Dermis blood vessel endothelial cell (primary cell): ENCODE measurements at places on chromosomes 1 and 21.

DNA sequence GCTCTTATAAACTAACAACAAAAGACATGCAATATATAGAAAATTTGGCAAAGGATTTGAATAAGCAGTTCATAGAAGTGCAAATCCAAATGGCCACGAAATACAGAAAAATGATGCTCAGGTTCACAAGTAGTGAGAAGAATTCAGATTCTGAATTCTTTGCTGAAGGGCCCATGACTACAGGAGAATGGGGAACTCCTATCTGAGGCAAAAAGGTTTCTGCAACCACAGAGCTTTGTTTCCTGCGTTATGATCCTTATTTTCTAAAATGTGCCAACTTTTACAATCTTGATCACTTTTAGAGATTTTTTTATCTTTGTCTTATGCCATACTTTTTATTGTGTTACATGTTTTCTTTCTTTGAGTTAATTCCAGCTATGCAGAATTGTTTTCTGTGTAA, 91.3 kb downstream of the ITSN1 start:
- no peak for DNase-seq

- DNase-seq, result no peak
Measured at GRCh38 chr1:180581635-180582039, 22.9 kb downstream of the OVAAL start.

DNA sequence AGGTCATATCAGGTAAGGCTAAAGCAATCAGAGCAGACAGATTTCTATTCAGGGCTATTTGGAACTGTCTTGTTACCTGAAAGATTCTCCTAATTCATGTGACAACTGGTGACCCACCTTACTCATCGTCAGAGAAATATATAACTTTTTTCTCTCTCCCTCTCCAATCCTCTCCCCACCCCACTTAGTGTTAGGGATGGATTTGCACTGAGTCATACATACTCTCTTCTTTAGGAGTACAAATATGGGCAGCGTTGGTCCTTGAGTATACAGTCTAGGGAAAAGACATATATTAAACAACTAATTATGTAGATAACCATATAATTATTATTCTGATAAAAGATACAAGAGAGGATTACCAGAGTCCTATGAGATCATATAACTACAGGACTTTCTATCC, 246.3 kb downstream of the HHIPL2 start:
- no peak for DNase-seq

DNA sequence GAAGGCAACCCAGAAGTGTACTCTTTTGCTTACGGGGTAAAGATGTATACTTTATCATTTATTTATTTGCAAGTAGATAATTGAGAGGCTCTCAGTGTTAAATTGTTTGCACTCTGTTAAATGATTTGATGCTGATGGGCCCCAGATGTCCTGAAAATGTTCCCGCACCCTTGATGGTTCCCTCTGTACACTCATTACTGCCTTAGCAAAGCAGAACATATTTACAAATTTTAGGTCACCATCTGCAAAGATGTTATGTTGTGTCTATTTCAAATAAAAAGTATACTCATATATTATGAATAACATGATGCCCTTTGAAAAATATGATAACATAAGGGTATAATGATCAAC, 240.5 kb upstream of the SNX7 start:
- no peak for DNase-seq

DNA sequence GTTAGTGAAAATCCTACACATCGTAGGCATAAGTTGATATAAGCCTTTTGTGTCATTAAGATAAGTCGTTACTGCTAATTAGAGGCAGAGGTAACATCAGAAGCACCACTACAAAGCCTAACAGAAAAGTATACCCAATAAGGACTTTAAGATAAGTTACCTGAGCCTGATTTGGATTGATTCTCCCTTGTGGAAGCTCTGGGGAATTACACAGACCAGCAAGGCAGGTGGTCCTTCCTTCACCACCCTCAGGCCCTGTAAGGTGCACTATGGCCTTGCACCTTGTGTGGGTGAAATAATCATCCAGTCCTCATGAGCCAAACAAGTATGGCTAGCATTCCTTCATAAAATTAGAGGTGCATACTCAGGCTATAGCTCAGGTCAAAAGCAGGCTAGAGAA, 166.7 kb upstream of the CHRM3 start:
- DNase-seq, result no peak

GRCh38 chr21:42696501-42697040, 43.1 kb downstream of the PDE9A start:
- DNase-seq, result no peak

DNA sequence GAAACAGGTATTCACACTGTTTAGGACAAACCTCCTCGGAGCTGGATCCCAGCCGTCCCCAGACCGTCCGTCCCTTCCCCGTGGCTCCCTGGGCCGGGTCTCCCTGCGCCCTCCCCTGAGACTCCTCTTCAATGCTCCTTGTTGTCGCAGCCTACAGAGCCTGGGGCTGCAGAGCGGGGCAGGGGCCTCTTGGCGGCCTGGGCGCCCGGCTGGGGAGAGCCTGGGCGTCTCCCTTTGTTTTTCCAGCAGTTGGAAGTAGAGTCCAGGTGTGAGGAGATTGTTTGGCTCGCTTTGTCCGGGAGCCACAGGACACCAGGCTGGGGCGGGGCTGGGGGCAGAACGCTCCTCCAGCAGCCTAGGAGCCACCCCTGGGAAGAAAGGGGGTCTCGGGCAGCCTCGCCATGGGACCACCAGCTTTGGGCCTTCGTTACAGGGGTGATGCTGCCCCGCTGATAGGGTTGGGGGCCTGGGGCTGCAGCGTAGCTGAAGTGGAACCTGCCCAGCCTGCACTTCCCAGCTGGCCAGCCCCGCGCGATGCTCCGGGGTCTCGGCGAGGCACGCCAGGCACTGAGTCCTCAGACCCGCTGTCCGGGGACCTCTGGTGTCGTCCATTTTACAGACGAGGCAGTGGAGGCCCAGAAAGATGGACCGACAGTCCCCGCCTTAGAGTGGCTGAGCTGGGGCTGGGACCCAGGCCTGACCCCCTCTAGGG, 66.9 kb downstream of the PRDM16 start:
- no peak for DNase-seq

GRCh38 chr1:14959059-14959694, 194.4 kb upstream of the TMEM51 start:
- no peak for DNase-seq

DNA sequence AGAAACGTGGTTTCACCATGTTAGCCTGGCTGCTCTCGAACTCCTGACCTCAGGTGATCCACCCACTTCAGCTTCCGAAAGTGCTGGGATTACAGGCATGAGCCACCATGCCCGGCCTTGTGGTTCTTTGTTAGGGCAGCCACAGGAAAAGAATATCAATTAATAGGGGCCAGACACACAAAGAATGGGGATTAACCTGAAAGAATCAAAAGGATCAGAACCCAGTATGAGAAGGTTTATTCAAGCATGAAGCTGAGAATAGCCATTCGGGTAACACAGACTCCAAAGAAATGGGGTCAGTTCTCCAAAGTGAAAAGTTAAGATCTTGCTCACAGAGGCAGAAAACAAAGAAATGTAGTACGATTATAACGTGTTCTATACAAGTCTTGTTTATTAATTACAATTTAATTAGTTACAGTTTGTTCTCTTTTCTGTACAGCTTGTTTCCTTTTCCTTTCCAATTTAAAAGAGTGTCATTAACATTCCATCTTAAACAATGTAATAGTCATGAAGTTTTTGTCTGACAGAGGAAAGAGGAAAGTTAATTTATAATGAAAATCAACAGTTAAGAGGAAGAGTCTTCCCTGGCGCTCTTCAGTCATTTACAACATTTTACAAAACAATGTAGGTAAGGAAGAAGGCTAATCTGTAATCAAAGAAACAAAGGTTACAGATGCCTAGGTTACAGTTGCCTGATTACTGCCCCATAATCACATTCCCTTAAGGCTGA, 51.3 kb upstream of the SLC45A1 start:
- DNase-seq, result peak; percentile 39

GRCh38 chr1:243903895-243904294, 53.9 kb upstream of the AKT3 start:
- peak; percentile 53 for DNase-seq

- DNase-seq, result no peak
Measured at GRCh38 chr1:184022668-184023067, 14.9 kb downstream of the COLGALT2 start.

DNA sequence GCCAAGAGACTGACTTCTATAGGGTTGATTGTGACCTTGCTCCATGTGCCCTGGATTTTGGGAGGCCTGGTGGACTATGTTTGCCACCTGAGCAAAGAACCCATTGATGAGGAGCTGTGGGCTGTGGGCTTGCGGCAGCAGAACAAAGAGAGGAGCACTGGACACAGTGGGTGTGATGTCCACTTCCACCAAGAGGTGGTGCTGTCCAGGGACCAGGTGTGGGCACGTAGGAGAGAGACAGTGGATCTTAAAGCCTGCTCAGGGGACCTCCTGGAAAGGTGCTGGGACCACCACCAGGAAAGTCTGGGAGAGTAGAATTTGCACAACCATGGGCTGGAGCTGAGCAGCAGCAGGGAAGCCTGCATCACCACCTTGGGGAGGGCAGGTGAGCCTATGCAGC, 106.7 kb upstream of the ETS2 start:
- DNase-seq, result no peak

GRCh38 chr1:186865253-186865652, 36.5 kb downstream of the PLA2G4A start:
- DNase-seq, result no peak

GRCh38 chr1:45097944-45098343, 85.9 kb downstream of the UROD start:
- DNase-seq, result no peak

GRCh38 chr1:7491818-7492173, 279.3 kb upstream of the VAMP3 start:
- no peak for DNase-seq

GRCh38 chr1:21898326-21899200, 38.5 kb downstream of the HSPG2 start:
- DNase-seq, result peak; percentile 75

- DNase-seq, result no peak
Measured at GRCh38 chr1:241592273-241592958, 47.8 kb downstream of the CHML start.

- DNase-seq, result no peak
Measured at GRCh38 chr1:59357645-59358320, 60.9 kb downstream of the FGGY start.

DNA sequence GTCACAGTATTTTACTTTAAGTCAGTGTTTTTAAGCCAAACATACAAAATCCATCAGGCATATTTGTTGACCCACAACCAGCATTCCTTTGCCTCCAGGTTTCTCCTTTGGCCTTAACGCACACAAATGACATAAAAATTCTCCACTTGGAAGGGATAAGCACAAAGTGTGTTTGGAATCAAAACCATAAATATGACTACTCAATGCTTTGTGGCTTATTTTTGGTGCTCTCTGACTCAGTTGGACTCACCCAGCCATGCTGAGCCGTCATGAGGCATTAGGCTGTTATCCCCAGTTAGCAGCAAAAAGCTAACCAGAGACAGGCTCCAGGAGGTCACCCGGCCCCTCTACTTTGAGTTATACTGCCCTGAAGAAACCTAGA, 948 bp downstream of the PRUNE1 start:
- no peak for DNase-seq

GRCh38 chr1:116475850-116476218, 95.0 kb downstream of the CD58 start:
- DNase-seq, result no peak

DNA sequence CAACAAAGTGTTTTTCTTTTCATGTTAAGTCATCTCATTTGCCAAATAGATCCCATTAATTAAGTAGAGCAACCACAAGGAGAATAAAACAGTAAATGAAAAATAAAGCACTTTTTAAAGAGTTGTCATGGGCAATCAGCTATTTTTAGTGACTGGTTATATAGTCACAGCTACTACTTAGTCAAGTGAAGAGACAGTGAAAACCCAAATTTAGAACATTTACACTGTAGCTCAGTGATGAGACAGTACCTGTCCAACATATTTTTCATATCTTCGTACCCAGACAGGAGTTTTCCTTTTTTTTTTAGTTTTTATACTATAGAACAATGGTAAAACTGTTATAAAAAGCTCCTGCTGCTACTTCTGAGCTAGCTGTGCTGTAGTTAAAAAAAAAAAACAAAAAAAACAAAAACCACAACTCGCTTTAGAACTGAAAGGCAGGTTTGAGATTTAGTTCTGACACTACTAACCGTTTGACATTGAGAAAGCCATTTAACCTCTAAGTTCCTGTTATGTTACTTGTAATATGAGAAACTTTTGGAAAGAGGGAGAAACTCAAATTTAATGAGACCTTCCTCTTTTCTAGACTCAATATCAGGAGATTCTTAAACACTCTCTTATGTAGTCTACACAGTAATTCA, 777.5 kb downstream of the ADGRL2 start:
- DNase-seq, result no peak

GRCh38 chr1:90344963-90345730, 350.2 kb downstream of the ZNF326 start:
- DNase-seq, result no peak

DNA sequence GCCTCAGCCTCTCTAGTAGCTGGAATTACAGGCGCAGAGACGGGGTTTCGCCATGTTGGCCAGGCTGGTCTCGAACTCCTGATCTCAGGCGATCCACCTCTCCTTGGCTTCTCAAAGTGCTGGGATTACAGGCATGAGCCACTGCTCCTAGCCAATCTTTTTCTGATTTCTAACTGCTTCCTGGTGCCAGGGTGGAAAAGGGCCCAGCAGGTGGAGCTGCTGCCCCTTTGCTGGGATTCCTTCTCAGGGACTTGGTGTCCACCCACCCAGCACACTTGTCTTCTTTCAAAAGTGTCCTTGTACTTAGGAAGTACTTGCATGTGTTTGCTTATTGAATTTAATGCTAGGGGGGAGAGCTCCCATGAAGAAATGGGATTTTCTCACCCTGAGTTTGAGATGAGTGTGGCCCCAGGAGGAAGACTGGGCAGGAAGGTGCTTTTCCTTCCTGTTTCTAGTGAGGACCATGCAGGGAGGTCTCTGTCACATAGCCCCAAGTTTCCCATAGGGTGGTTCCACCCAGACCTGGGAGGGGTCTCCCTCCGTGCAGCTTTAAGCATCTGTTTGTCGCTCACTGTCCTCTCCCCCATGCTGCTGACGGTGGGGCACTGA, 14.2 kb downstream of the UTP11 start:
- DNase-seq, result peak; percentile 78

GRCh38 chr1:164861632-164862031, 302.6 kb downstream of the PBX1 start:
- no peak for DNase-seq

DNA sequence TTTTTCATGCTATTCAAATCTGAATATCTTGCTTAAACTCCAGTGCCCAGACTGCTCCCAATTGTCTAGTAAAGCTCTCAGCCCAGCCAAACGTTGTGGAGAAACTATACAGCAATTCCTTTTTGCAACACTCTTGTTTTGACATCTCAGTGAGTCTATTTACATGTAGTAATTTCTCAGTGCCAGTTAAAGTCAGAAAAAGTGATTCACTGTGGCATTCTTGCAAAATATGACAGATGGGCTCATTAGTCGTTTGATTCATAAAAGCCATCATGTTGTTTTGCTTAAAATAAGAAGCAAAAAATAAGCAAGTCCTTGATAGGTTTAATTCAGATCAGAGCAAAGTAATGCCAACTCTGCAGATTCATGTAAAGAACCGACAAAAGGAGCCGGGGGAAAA, 20.7 kb upstream of the TMPRSS15 start:
- no peak for DNase-seq
